Activated CD4-positive, alpha-beta T cell treated with anti-CD3 and anti-CD28 coated beads, Interleukin-2, amount 50 U/mL, for 48 hours (primary cell): ENCODE measurements at places on chromosomes 11 and 22.

DNA sequence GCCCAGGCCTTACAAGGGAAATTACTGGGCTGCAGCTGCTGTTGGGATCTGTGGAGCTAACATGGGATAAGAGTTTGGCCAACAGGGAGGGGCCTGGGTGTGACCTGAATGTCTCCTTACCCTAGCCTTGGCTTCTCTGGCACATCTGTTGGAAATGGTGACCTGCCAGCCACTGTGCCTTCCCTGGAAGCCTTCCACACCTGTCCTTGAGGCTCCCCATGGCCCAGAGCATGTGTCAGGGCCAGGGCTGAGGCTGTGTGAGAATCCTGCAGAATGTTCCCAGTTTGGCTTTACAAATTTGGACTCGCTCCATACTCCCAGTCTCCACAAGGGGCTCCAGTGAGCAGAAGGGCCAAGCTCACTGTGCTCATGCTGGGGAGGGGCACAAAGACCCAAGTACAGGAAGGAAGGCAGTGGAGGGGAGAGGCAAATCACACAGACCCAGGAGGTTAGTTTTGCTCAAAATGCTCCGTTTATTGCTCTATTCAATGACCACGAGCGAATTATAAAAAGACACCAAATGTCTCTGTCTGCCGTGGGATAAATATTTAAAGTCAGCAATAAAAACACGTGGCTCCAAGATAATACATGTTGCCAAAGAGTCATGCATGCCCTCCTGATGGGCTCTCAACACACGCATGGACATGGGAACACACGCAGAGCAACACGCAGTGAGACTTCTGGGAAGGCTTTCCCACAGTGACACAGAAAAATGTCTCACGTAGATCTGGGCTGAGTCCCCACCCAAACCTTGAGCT, 1.7 kb upstream of the IGSF22 start:
- DNase-seq, result peak; percentile 65

- DNase-seq, result no peak
Measured at GRCh38 chr11:92867913-92868619, 101.4 kb upstream of the MTNR1B start.

GRCh38 chr11:66722745-66723651, 6.0 kb downstream of the SPTBN2 start:
- no peak for DNase-seq

- no peak for DNase-seq
Measured at GRCh38 chr11:99739464-99740089, 718.8 kb downstream of the CNTN5 start.

DNA sequence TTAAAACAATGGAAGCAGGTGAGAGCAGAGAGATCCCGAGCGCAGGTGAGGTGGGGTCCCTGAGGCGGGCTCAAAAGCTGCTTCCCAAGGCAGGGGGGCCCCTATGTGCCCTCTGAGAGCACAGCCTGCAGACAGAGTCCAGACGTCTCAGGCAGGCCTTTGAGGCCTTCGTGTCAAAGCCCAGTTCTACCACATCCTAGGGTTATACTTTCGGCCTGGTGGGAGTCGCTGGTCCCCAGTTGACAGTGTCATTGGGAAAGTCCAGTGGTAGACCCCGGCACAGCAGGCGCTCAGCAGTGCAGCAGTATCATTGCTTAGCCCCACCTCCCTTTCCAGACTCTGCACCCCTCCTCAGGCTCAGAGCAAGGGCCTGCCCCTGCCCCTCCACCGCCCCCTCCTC, 9.1 kb downstream of the LINC01488 start:
- no peak for DNase-seq
